Small intestine (tissue), 16 donors: ENCODE measurements at places on chromosomes 4 and X. TPM values are rescaled to one million over a fixed set of nuclear protein-coding genes. Genes with fewer than 3 reads are reported as not detected.

The SAT1 gene
- polyA plus RNA-seq, result 926 TPM

The MAGEA11 gene
- not detected for polyA plus RNA-seq

The PQBP1 gene
- polyA plus RNA-seq, result 77.8 TPM

The ZNF157 gene
- polyA plus RNA-seq, result not detected

DNA sequence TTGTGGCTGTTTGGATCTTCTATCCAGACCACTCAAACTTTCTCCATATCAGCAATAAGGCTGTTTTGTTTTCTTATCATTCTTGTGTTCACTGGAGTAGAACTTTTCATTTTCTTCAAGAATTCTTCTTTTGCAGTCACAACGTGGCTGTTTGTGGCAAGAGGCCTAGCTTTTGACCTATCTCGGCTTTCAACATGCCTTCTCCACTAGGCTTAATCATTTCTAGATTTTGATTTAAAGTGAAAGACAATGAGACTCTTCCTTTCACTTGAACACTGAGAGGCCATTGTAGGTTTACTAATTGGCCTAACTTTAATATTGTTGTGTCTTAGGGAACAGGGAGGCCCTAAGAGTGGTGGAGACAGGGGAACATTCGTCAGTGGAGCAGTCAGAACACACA, 19.1 kb downstream of the FGF2 start:
- H3K4me1 ChIP-seq, result no peaks in the 10 kb centered on the region
- no peak for DNase-seq
- no peaks in the 10 kb centered on the region for H3K27me3 ChIP-seq
- H3K36me3 ChIP-seq, result no peaks in the 10 kb centered on the region
- no peak overlapping the region for H3K27ac ChIP-seq
- H3K4me3 ChIP-seq, result no peak overlapping the region

DNA sequence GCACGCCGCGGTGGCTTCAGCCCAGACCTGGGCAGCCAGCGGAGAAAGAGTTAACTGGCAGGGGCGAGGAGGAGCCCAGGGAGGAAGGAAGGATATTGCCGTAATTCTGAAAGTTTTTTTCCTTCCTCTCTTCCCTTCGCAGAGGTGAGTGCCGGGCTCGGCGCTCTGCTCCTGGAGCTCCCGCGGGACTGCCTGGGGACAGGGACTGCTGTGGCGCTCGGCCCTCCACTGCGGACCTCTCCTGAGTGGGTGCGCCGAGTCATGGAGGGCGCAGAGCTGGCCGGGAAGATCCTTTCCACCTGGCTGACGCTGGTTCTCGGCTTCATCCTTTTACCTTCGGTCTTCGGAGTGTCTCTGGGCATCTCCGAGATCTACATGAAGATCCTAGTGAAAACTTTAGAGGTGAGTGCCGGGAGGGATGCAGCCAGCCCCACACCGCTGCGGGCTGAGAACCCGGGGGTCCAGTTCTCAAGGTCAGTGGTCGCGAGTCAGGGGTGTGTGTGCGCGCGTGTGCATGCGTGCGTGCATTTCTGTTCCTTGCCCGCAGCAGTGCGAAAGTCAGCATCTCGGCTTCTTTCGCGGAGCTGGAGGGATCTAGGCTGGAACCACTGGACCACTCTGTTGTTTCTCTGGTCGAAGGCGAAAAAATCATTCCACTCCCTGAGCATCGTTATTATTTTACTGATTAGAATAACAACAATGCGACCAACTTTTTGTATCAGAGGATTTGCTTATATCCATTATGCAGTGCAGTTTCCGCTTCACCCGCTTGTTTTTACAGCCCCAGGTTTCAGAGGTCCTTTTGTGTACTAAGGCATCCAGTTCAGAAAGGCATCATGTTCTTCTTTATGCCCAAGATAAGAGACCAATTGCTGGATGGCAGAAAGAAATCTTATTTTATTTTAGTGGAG, 709 bp downstream of the GPAT3 start:
- no peaks in the 10 kb centered on the region for H3K27me3 ChIP-seq
- peak overlapping the region; percentile 59 for H3K4me3 ChIP-seq
- H3K4me1 ChIP-seq, result no peaks in the 10 kb centered on the region
- H3K36me3 ChIP-seq, result no peaks in the 10 kb centered on the region
- peak overlapping the region; percentile 44 for H3K27ac ChIP-seq
- DNase-seq, result peak; percentile 65
